ENCODE measurements at places on chromosomes 4 and X.
A peak's percentile ranks its signal among the peaks of the same experiment; 100 is the strongest.

DNA sequence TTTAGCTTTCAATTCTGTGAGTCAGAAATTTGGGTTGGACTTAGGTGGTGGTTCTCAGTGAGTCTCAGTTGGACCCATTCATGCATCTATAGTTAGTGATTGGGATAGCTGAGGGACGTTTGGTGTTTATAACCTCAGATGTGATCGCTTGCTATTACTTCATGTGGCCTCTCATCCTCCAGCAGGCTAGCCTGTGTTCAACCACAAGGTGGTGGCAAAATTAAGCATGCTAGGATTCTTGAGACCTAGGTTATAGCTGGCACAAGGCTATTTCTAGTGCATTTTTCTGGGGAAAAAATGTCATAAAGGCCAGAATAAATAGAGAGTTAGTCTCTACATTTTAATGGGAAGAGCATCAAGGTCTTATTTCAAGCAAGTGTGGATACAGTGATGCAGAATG lies 10.9 kb upstream of the GRPR start:
- DNase-seq = no peak
- H3K27me3 ChIP-seq = no peaks in the 10 kb centered on the region
- H3K4me1 ChIP-seq = no peaks in the 10 kb centered on the region

- H3K4me1 ChIP-seq = peaks cover 12% of the 10 kb centered on the region
- H3K27ac ChIP-seq = peak overlapping the region; percentile 13
- no peaks in the 10 kb centered on the region for H3K36me3 ChIP-seq
- DNase-seq = no peak
These were observed 219.0 kb upstream of the PSAPL1 start for GRCh38 chr4:7653510-7654369.

GRCh38 chrX:10841579-10841978 lies 221.2 kb upstream of the MID1 start:
- no peak overlapping the region for H3K4me3 ChIP-seq
- no peaks in the 10 kb centered on the region for H3K27me3 ChIP-seq
- H3K27ac ChIP-seq = no peak overlapping the region
- no peaks in the 10 kb centered on the region for H3K36me3 ChIP-seq
- no peaks in the 10 kb centered on the region for H3K4me1 ChIP-seq

GRCh38 chrX:85851418-85851817 lies 195.9 kb downstream of the CHM start:
- no peaks in the 10 kb centered on the region for H3K27me3 ChIP-seq
- H3K36me3 ChIP-seq = no peaks in the 10 kb centered on the region
- H3K4me3 ChIP-seq = no peak overlapping the region
- no peak for DNase-seq
- no peaks in the 10 kb centered on the region for H3K4me1 ChIP-seq

DNA sequence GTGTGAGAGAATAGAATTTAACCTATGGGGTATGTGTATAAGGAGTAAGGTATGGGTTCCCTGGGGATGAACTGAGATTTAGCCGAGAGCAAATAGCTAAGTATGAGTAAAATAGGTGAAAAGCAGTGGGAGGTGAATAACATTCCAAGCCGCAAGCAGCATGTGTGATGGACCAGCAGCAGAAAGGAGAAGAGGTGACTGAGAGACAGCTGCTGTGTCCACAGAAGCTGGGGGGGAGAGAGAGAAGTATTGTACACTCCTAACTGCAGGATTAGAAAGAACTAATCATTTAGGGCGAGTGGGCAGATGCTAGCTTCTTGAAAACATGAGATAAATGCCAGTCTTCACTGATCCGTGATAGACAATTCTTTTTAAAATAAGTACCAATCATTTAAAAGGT lies 296.0 kb downstream of the KLHL4 start:
- no peak for DNase-seq
- H3K27me3 ChIP-seq = peaks cover 3% of the 10 kb centered on the region
- H3K27ac ChIP-seq = no peak overlapping the region
- no peak overlapping the region for H3K4me3 ChIP-seq
- H3K4me1 ChIP-seq = no peaks in the 10 kb centered on the region
- H3K36me3 ChIP-seq = no peaks in the 10 kb centered on the region

DNA sequence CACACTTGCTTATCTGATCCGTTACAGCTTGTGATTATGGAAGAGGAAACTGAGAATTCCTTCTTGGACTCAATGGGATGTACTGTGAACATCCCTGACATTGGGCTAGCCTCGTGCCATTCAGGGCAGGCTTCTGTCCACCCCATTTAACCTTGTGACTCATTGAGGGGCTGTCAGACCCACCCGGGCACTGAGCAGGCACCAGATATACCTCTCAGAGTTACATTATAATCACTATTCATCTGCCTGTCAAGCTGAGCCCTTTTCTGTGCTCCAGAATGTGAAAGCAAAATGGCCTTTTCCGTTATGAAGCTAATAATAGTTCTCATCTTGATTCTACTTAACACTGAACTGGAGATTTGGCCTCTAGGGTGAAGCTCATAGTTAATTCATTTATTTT lies 170.6 kb upstream of the SCML1 start:
- H3K4me3 ChIP-seq = no peak overlapping the region
- no peaks in the 10 kb centered on the region for H3K27me3 ChIP-seq
- no peaks in the 10 kb centered on the region for H3K4me1 ChIP-seq
- H3K27ac ChIP-seq = no peak overlapping the region
- no peak for DNase-seq

DNA sequence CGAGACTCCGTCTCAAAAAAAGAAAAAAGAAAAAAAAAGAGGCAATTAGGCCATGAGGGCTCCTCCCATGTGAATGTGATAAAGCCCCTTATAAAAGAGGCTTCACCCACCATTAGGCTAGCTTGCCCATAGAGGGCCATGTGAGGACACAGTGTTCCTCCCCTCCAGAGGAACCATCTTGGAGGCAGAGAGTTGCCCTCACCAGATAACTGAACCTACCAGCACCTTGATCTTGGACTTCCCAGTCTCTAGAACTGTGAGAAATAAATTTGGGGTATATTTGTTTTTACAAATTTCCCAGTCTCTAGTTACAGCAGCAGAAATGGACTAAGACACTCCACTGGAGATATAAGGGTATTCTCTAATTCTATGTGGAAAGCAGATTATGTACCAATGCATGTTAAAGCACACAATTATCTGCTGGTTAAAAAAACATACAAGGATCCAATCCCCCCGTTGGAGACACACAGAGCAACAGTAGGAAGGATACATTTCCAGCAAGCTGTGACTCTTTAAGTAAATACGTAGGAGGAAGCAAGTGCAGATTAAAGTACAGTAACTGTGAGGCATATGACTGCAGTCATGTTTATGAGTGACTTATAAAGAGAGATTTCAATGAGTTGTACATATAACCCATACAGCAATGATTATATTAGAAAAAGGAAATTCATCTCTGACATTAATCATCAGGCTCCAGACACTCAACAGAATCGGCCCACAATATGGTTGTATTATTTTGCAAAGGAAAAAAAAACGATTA lies 21.4 kb downstream of the SH3RF1 start:
- no peak overlapping the region for H3K4me3 ChIP-seq
- peaks cover 7% of the 10 kb centered on the region for H3K4me1 ChIP-seq
- no peaks in the 10 kb centered on the region for H3K27me3 ChIP-seq

DNA sequence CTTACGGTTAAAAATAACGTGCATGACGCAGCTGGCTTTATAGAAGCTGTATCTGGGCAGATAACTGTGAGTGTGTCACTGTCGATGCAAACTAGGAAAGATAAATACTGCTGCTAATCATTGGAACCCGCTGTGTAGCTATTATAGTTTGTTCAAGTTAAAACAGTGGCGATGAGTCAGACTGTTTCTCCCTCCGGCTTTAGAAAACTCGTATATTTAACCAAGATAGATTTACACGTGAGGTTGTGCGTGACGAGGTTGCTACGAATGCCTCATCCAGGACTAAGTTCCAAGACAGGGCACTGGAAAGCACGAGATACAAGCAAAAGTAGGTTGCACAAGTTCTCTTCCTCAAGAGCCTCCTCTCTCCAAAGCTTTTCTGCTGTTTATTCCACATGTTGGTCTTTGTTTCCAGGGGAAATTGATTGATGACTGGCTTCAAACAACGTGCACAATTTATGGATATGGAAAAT lies 270.7 kb downstream of the FBXW7 start:
- H3K4me3 ChIP-seq = no peak overlapping the region
- no peaks in the 10 kb centered on the region for H3K36me3 ChIP-seq
- peaks cover 4% of the 10 kb centered on the region for H3K4me1 ChIP-seq

DNA sequence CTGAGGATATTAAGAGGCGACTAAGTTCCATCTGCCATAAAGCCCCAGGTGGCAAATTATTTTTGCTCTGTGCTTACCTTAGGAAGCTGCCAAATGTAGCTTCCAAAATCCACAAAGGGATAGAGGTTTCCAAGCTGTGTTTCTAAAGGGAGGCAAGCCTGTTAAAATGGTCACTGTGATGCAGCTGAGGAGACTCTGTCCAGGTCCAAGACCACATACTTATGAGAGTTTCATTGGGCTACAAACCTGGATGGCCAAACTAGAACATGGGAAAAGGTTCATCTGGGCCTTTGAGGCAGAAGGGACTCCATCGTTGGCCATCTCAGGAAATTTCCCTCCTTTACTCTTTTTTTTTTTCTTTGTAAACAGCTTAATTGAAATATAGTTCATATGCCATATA lies 306.9 kb upstream of the FGF13 start:
- H3K36me3 ChIP-seq = no peaks in the 10 kb centered on the region
- no peak for DNase-seq
- no peak overlapping the region for H3K27ac ChIP-seq
- no peaks in the 10 kb centered on the region for H3K27me3 ChIP-seq

- no peaks in the 10 kb centered on the region for H3K36me3 ChIP-seq
- H3K27ac ChIP-seq = no peak overlapping the region
- H3K27me3 ChIP-seq = no peaks in the 10 kb centered on the region
- H3K4me1 ChIP-seq = no peaks in the 10 kb centered on the region
These were observed 249.6 kb downstream of the COL25A1 start for GRCh38 chr4:109052821-109053220.

- H3K4me1 ChIP-seq = peaks cover 3% of the 10 kb centered on the region
- no peak overlapping the region for H3K4me3 ChIP-seq
- H3K27me3 ChIP-seq = no peaks in the 10 kb centered on the region
- DNase-seq = no peak
- H3K27ac ChIP-seq = no peak overlapping the region
- H3K36me3 ChIP-seq = peaks cover 68% of the 10 kb centered on the region
These were observed 3.6 kb downstream of the ARAF start for GRCh38 chrX:47564438-47565085.

- H3K27ac ChIP-seq = no peak overlapping the region
- peaks cover 10% of the 10 kb centered on the region for H3K4me1 ChIP-seq
- H3K36me3 ChIP-seq = no peaks in the 10 kb centered on the region
- H3K27me3 ChIP-seq = no peaks in the 10 kb centered on the region
- no peak for DNase-seq
These were observed 46.1 kb downstream of the GRK4 start for GRCh38 chr4:3009422-3009821.

DNA sequence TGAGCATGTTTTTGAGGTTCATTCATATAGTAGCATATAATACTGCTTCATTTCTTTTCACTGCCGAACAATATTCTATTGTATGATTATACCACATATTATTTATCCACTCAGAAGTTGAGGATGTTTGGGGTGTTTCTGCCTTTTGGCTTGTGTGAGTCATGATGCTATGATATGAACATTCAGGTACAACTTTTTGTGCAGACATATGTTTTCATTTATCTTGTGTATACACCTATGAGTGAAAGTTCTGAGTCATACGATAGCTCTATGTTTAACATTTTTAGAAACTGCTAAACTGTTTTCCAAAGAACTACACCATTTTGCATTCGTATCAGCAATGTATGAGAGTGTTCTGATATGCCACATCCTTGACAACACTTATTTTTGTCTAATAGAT lies 57.7 kb downstream of the SHROOM4 start:
- H3K36me3 ChIP-seq = no peaks in the 10 kb centered on the region
- no peaks in the 10 kb centered on the region for H3K27me3 ChIP-seq
- no peak for DNase-seq
- no peak overlapping the region for H3K27ac ChIP-seq
- no peaks in the 10 kb centered on the region for H3K4me1 ChIP-seq

GRCh38 chrX:44954562-44954961 lies 81.6 kb downstream of the KDM6A start:
- no peak for DNase-seq
- H3K4me3 ChIP-seq = no peak overlapping the region
- no peaks in the 10 kb centered on the region for H3K27me3 ChIP-seq
- peaks cover 3% of the 10 kb centered on the region for H3K4me1 ChIP-seq

All from esophagus squamous epithelium (tissue), 5 donors.